ENCODE measurements at places on chromosomes 16 and 17.

DNA sequence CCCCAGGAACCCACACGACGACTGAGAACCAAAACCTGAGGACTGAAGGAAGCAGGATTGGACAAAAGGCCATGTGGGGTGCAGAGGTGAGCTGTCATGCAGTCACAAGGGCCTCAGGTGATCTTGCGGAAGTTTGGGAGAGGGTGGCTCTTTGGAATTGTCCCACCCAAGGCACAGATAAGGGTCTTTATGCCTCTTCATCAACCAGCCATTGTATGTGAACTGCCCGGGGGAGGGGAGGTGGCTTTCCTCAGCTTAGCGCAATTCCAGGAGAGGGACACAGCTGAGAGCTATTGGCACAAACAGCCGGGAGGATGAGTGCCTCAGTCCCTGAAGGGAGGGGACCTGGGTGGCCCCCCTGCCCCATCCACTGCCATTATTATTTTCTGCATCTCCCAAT is 55.1 kb upstream of the PHOSPHO1 start:
- H3K27me3 ChIP-seq = peaks cover 2% of the 10 kb centered on the region
- no peak overlapping the region for H3K4me3 ChIP-seq
- no peaks in the 10 kb centered on the region for H3K36me3 ChIP-seq
- no peak for DNase-seq

- no peak overlapping the region for H3K27ac ChIP-seq
- peaks cover 7% of the 10 kb centered on the region for H3K36me3 ChIP-seq
- H3K27me3 ChIP-seq = no peaks in the 10 kb centered on the region
- DNase-seq = no peak
These were observed 311.1 kb upstream of the TBX2 start for GRCh38 chr17:61088556-61088955.

DNA sequence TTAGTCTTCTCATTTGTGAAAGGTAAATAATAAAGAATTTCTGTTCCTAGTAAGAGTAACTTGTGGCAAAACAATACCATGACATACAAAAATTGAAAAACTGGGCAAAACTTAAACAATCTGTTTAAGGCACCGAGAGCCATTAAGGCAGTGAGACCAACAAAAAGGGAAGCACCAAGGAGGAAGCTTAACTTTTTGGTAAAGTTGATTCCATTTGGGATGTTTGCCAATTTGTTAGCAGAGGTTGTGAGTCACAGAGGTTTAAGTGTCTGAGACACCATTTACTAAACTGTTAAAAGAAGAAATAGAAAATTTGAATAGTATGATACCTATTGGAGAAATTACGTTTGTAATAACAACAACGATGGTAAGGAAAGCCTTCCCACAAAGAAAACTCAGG is 4.9 kb downstream of the SLC35G3 start:
- H3K27me3 ChIP-seq = no peaks in the 10 kb centered on the region
- peaks cover 55% of the 10 kb centered on the region for H3K4me1 ChIP-seq
- peaks cover 11% of the 10 kb centered on the region for H3K36me3 ChIP-seq
- no peak overlapping the region for H3K27ac ChIP-seq
- peak overlapping the region; percentile 58 for H3K4me3 ChIP-seq
- peak; percentile 7 for DNase-seq

DNA sequence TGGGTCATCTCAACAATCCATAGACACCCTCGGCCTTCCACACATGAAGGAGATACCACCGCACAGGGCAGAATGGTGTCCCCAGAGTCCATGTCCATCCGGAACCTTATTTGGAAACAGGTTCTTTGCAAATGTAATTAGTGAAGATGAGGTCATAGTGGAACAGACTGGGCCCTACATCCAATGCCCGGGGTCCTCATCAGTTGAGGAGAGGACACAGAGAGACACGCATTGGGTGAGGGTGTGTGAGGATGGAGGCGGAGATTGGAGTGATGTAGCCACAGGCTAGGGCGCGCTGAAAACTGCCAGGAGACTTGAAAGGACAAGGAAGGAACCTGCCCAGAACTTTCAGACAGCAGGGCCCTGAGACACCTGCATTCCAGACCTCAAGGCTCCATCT is 169.4 kb downstream of the ENGASE start:
- no peaks in the 10 kb centered on the region for H3K27me3 ChIP-seq
- H3K4me1 ChIP-seq = no peaks in the 10 kb centered on the region
- DNase-seq = no peak
- no peak overlapping the region for H3K27ac ChIP-seq
- H3K4me3 ChIP-seq = no peak overlapping the region

DNA sequence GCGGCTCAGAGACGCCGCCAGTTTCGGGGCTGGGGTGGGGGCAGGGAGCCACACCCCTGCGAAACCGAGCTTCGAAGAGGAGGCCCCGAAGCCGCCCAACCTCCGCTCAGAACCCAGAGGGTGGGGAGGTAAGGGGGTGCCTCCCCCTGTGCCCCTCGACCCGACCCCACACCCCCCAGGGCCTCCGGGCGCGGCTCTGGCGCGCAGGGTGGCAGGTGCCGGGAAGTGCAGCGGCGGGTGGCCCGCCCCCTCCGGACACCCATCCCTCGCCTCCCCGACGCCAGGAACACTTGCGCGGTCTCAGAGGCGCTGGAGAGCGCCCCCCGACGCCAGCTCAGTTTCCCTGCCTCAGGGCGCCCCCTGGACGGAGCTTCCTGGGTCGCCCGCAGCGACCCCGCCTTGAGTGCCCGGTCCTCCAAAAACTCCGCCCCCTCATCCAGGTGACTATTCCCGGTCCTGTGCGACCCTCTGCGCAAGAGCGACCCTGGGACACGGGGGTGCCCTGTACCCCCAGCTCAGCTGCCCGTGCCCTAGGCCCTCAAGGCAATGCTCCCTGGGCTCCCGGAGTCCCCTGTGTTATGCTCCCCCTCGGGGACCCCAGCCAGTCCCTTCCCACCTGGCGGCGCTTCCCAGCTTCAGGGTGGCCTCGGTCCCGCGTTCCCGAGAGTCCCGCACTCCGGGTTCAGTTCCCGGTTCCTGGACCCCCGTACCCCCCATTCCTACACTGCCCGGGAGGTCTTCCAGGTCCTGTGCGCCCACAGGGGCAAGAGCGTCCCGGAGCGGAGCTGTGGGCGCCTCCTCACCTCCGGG is 562 bp downstream of the PPL start:
- no peaks in the 10 kb centered on the region for H3K36me3 ChIP-seq
- peaks cover 4% of the 10 kb centered on the region for H3K4me1 ChIP-seq
- peaks cover 25% of the 10 kb centered on the region for H3K27me3 ChIP-seq
- H3K27ac ChIP-seq = no peak overlapping the region
- H3K4me3 ChIP-seq = peak overlapping the region; percentile 52
- no peak for DNase-seq

DNA sequence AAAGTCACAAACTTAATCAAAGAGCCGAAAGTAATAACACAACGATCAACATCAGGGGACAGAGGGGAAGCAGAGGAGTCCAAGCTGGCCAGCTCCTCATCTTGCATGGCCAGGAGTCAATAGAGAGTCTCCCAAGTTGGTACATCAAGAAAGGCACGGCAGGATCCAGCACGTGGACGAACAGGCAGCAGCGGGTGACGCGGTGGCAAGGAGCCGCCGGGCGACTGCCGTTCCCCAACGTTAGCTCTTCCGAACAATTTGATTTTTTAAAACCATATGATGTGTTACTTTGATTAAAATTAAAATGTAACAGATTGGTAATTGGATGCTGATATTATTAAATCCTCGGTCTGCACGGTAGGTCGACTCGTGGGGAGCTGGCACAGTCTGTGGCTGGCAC is 81.8 kb upstream of the DOC2B start:
- H3K4me3 ChIP-seq = no peak overlapping the region
- H3K27ac ChIP-seq = no peak overlapping the region
- no peaks in the 10 kb centered on the region for H3K4me1 ChIP-seq
- H3K27me3 ChIP-seq = no peaks in the 10 kb centered on the region
- no peak for DNase-seq
- no peaks in the 10 kb centered on the region for H3K36me3 ChIP-seq

GRCh38 chr16:71852561-71852960 is 6.8 kb downstream of the ATXN1L start:
- no peak for DNase-seq
- H3K36me3 ChIP-seq = peaks cover 44% of the 10 kb centered on the region
- no peak overlapping the region for H3K4me3 ChIP-seq
- peak overlapping the region; percentile 5 for H3K27ac ChIP-seq

GRCh38 chr16:66295761-66296546 is 70.5 kb upstream of the CDH5 start:
- DNase-seq = no peak
- H3K36me3 ChIP-seq = no peaks in the 10 kb centered on the region
- peaks cover 11% of the 10 kb centered on the region for H3K27me3 ChIP-seq
- no peak overlapping the region for H3K27ac ChIP-seq
- H3K4me1 ChIP-seq = peaks cover 15% of the 10 kb centered on the region

- H3K36me3 ChIP-seq = peaks cover 3% of the 10 kb centered on the region
- H3K27me3 ChIP-seq = peaks cover 44% of the 10 kb centered on the region
- H3K4me1 ChIP-seq = peaks cover 7% of the 10 kb centered on the region
- no peak overlapping the region for H3K27ac ChIP-seq
These were observed 3.6 kb downstream of the STAC2 start for GRCh38 chr17:39222151-39222550.

DNA sequence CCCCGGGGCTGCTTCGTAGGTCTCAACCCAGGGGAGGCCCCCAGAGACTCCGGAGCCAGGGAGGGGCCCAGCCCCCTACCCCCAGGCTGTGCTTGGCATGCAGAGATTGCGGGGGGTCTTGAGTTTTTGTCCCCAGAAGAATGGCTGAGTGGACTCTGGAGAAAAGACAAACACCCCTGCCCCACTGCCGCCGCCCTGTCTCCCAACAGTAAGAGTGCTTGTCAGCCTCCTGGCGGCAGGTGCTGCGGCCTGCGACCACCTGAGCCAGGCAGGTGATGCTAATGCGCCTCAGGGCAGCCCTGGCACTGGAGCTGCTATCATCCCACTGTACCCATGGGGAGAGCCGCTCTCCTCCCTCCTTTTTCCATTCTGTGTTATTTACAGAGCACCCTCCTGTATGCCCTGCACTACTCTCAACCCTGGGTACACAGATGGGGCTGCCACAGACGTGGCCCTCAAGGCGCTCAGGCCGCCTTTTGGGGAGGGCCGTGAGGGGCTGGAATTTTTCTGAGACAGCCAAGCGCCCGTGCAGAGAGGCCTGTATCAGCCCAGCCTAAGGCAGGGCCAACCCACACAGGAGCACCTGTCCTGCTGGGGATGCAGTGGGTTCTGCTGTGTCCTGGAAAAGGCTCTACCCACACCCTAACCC is 2.6 kb upstream of the IL17C start:
- no peak overlapping the region for H3K27ac ChIP-seq
- peaks cover 15% of the 10 kb centered on the region for H3K36me3 ChIP-seq
- peaks cover 25% of the 10 kb centered on the region for H3K27me3 ChIP-seq
- no peak overlapping the region for H3K4me3 ChIP-seq
- H3K4me1 ChIP-seq = peaks cover 48% of the 10 kb centered on the region

DNA sequence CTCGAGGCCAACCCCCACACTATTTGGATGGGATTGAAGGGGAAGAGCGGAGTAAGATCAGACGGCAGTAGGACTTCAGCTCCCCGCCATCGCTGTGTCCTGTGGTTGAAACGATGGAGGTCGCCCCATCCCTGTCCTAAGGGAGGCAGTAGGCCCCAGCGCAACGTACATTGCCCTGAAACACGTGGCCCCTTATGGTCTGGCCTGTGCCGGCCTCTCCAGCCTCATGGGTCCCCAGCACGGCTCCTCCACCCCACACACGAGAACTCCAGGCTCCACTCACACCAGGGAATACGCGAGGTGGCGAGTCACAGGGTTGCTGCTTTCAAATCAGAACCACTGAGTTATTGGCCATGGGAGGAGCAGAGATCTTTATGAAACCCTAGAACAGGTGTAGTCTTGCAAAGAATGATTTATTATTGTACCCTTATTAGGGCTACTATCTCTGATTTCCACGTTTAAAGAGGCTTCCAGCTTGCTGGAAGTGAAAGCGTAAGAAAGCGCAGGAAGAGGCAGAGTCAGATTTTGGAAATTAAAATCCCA is 669 bp upstream of the DCTPP1 start:
- no peak overlapping the region for H3K4me3 ChIP-seq
- H3K27ac ChIP-seq = no peak overlapping the region
- peaks cover 27% of the 10 kb centered on the region for H3K36me3 ChIP-seq
- DNase-seq = no peak

DNA sequence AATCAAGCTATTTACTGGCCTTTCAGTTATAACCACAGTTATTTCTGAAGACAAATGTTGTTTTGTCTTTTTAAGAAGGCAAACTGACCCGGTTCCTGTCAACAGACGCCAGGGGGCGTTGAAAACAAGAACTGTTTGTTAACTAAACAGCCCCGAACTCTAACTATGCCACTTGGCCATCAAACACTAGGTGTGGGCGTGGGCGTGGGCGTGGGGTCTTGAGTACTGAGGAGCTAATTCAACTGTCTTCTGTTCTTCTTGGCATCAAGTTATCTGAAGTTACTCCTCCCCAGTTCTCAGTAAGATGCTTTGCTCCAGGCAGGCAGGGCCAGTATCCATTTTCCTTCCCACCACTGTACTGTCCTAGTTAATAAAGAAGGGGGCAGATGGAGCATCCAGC is 63.3 kb upstream of the MTMR4 start:
- H3K4me1 ChIP-seq = peaks cover 9% of the 10 kb centered on the region
- no peaks in the 10 kb centered on the region for H3K36me3 ChIP-seq
- no peak overlapping the region for H3K4me3 ChIP-seq
- DNase-seq = peak; percentile 66

DNA sequence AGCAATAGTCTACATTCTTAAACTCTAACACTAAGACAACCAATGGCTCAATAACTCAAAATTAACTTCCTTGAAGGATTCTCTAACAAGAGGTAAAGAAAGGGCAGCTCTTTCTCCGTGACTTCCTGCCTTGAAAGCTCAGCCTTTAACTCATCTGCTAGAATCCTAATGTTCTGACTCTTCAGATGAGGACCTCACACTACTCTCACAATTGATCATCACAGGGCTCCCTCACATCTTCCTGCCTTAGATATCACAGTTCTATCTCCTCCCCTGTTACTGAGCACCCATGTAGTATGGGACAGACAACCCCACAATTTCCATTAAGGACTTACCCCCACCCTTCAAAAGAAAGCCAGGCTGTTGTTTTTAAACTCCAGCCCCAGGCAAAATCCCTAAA is 33.5 kb downstream of the SMURF2 start:
- H3K36me3 ChIP-seq = peaks cover 5% of the 10 kb centered on the region
- peaks cover 27% of the 10 kb centered on the region for H3K4me1 ChIP-seq
- peak; percentile 32 for DNase-seq
- H3K27ac ChIP-seq = peak overlapping the region; percentile 23

DNA sequence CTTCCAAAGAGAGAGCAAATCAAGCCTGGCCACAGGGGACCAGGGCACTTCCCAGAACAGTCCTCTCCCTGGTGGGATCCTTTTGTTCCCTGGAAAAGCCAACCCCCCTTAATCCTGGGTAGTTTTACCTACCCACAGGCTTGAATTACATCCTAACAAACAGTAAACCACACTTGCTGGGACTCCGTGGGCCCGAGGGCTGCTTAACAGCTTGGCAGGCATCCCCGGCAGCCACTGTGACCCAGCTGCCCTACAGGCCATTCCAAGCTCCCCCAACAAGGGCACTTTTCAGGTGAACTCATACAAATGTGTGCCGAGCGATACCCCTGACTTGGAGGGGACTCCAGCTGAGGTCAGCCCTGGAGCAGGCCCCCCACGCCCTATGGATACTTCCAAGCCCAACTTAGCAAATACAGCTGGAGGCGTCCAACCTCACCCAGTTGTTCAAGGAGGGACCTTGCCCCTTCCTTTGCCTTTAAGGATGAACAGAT is 26.4 kb downstream of the ADCY9 start:
- peaks cover 5% of the 10 kb centered on the region for H3K4me1 ChIP-seq
- no peaks in the 10 kb centered on the region for H3K27me3 ChIP-seq
- DNase-seq = no peak
- H3K4me3 ChIP-seq = no peak overlapping the region
- H3K27ac ChIP-seq = no peak overlapping the region
- no peaks in the 10 kb centered on the region for H3K36me3 ChIP-seq

Data from activated CD8-positive, alpha-beta T cell treated with anti-CD3 and anti-CD28 coated beads, Interleukin-2, amount 10 ng/mL, durations not matched to agents 7 days and 5 days (primary cell).